ENCODE measurements at places on chromosomes 2 and 18.

DNA sequence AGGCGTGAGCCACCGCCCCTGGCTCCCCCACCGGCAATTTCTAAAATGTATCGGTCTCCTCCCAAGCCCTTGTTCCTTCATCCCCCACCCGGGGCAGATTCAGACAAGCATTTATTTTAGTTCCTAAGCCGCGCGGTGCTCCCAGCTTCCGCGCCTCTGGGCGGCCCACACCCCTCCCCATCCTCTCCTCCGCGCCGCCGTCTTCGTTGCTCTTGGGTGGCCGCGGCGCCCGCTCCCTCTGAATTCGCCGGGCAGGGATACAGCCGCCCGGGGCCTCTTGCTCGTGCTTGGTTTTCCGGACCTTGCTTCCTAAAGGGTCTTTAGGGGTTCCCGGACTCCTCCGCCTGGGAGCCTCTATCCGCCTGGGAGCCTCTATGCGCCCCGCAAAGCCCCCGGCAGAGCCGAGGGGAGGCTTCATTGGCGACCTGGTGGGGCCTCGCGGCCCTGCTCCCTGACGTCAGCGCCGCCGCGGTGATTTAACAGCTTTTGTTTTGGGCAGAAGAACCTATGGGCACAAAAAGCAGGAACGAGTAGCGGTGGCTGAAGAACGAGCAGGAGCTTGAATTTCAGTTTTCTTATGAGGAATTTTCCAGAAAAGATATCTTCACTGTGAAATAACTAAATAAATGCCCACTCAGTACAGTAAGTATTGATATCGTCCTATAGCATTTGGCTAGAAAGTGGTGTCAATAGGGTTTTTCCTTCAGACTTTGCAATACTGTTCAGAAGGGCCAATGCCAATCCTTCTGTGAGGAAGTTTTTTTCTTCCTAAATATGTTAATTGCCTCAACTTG, 37.3 kb downstream of the PRKRA start:
- DNase-seq = peak; percentile 30

DNA sequence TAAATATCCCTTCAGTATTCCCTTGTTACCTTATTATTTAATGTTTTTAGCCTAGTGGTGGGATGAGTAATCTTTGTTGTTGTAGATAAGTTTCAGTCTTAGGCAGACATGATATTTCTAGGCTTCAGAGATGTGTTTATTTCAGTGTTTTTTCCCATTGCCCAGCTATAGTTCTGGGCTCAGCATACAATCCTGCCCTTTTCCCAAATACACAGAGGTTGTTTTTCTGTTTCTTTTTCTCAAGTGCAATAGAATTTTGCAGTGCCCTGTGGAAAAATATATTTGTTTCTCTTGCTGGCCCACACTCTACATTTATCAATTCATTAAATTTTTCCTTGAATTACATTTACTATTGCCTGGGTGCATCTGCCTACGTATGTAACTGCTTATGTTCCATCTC, 321.8 kb downstream of the KCNJ3 start:
- DNase-seq = no peak

- DNase-seq = no peak
These were observed 105.2 kb upstream of the ZNF521 start for GRCh38 chr18:25457126-25457525.

DNA sequence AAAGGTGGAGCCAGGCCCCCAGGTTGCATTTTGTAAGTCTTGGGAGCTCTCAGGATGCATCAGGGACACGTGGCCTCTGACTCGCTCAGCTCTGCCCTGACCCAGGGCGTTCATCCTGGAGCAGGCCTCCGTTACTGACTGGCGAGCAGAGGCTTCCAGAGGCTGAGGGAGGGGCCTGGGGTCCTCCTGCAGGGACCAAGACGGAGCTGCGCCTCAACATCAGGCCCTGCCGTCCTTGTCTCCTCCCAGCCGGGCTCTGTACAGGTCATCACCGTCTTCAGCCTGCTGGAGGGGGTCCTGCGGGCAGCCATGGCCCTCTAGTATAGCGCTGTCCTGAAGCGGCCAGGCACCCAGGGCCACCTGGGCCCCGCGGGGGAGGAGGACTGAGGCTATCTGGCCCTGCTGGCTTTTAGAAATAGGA, 10.2 kb upstream of the ALPP start:
- DNase-seq = no peak

DNA sequence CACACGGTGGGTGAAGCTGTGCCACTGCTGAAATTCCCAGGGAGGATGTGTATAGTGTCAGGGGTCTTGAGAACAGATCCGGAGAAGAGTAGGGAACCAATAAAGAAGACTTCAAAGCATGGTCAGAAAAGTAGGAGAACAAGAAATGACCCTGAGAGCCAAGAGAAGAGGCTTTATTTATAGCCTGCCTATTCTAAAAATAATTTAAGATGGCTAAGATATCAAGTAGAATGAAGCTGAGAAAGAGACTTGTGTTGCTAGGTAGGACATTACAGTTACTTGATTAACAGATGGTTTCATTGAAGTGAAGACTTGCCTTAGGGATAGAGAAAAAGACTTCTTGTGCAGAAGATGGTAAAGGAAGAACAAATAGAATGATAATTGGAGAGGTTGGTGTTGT, 43.7 kb downstream of the GALNT1 start:
- DNase-seq = no peak

DNA sequence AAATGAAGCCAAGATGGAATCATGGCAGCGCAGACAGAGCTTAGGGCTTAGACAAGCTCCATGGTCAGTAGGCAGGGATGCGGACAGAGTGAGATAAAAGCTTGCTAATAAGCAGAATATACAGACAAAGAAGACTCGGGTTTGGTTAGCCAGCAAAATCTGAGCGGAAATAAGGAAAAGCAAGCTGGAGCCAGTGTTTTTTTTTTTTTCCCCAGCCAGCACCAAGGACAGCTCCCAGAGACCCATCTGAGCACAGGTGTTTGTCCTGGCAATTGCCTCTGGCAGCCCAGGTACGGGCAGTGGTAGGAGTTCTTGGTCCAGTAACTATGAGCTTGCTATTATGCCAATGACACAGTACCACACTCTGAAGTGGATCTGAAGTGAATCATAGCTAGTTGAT, 187.6 kb downstream of the ADCYAP1 start:
- no peak for DNase-seq

DNA sequence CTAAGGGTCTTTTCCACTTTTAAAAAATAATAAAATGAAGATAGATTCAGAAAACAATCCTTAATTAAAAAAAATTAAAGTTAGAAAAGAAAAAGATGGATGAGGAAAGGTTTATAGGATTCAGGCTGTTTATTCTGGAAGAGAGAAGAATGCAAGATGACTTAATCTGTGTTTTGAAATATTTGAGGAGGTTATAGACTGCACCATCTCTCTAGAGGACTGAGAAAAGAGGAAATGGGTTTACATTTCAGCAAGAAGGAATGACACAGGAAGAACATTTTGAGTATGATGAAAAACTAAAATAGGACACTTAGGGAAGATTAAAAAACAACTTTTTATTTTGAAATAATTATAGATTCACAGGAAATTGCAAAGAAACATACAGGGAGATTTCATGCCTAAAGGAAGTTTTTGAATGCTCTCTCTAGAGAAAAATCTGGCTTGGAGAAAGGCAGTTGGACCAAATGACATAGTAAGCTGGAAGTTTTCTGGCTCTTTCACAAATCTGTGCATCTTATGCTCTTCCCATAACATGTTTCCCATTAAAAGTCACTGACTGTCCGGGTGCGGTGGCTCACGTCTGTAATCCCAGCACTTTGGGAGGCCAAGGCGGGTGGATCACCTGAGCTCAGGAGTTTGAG, 75.0 kb downstream of the CERS6 start:
- no peak for DNase-seq

GRCh38 chr2:40814616-40815015, 362.7 kb upstream of the SLC8A1 start:
- DNase-seq = no peak

GRCh38 chr18:36465276-36465675, 167.8 kb downstream of the FHOD3 start:
- no peak for DNase-seq
